ENCODE measurements at places on chromosomes 12 and 14.
A peak's percentile ranks its signal among the peaks of the same experiment; 100 is the strongest.

DNA sequence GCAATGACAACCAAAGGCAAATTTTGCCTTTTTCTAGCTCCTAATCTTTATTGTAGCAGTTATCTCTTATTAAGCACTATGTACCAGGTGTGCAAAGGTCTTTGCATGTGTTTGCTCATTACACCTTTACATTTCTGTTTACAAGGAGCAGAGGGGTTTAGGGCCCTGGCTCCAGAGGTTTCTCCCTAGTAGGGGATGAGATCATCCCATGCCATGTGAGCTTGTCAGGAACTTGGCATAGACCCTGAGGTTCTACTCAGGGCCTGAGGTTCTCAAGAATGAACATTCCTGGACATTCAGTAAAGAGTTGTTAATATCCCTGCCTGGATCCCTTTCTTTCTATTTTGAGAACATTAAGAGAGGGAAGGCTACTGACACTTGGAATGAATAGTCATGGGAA is 292.0 kb downstream of the RPAP3 start:
- peak; percentile 78 for DNase-seq

DNA sequence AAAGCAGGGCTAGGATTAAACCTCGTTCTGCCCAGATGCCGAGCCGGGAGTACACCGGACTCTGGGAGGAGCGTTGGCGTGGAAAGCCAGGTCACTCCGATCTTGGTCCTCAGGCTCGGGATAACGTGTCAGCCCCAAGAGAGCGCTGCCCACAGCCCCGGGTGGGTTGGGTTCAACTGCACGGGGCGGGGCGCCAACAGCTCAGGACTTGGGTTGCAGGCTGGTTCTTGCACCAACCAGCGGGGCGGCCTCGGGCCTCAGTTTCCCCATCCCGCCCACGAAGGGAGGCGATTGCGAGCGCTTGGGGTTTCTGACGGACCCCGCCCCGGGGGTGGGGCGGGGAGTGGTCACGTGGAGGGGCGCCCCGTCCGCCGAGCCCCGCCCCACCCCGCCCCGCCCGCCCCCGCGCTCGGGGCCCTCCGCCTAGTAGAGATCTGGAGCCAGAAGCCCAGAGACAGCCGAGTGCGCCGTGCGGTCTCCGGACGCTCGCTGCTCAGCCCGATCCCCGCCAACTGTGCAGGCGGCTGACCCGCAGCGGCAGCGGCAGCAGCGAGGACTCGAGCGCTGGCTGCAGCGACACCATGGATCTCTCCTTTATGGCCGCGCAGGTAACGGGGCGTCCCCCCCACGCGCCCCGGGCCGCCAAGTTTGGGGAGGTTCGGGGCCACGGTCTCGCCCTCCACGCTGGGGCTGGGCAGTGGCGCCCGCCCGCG is at the start of gene C14orf132:
Gene C14orf132, plus strand, starts transcription at position 443 of the 713 bp plus-strand sequence. Its CDS starts 139 bp downstream, at position 582.
- DNase-seq: peak; percentile 48

GRCh38 chr12:12821975-12822374 is 8.8 kb downstream of the DDX47 start:
- DNase-seq: no peak

- peak; percentile 54 for DNase-seq
These were observed 52.5 kb downstream of the DUSP16 start for GRCh38 chr12:12510141-12510540.

DNA sequence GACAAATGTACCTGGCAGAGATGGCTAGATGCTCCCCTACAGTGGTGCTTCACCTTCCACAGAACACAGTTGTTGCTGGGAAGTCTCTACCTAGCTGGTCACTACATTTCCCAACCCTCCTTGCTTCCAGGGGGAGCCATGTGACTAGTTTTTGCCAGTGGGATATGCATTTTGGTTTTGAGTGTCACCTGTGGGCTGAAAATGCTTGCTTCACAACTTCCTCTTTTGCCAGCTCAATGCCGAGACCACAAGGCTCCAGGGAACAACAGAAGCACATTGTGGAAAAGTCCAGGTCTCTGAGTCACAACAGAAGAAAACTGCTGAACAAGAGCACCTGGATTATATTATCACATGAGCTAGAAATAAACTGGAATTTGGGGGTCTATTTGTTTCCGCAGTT is 48.5 kb upstream of the ARHGAP5 start:
- peak; percentile 41 for DNase-seq

- no peak for DNase-seq
These were observed 37.8 kb downstream of the SLC6A15 start for GRCh38 chr12:84874825-84875139.

- no peak for DNase-seq
These were observed 108.4 kb upstream of the EGLN3 start for GRCh38 chr14:34059037-34059924.

- no peak for DNase-seq
These were observed 66.3 kb upstream of the TCL1B start for GRCh38 chr14:95619785-95620417.

GRCh38 chr14:97178781-97179180 is 381.6 kb downstream of the VRK1 start:
- DNase-seq: peak; percentile 55

DNA sequence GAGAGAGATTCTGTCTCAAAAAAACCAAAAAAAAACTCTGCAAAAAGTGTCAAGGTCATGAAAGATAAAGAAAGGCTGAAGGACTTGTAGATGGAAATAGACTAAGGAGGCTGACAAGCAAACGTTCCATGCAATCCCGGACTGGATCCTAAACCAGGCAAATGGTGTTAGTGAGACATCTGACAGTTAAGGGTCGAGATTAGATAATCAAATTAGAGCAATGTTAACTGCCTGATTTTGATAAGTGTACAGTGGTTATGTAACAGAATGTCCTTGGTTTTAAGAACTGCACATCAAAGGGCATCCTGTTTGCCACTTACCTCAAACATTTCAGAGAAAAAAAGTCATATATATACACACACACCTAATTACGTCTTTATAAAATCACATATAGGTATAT is 3.5 kb upstream of the RAN start:
- no peak for DNase-seq

DNA sequence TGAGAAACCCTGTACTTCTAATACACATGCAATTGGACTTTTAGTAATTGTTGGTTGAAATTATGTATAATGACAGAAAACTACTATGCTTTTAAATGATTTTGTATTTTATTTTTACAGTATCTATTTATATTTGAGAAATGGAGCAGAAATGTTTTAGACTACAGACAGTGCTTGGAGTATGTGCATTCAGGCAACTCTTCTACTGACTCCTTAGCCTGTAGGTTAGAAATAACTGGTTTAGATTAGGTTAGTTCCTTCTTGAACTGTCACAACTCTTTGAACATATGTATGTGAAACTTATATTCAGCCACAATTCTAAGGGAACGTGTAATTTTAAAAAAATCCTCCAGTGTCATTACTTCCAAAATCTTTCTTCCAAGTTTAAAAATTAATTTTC is 1.7 kb downstream of the FGFR1OP2 start:
- no peak for DNase-seq

- peak; percentile 29 for DNase-seq
These were observed 14.4 kb upstream of the TCP11L2 start for GRCh38 chr12:106288101-106288493.

DNA sequence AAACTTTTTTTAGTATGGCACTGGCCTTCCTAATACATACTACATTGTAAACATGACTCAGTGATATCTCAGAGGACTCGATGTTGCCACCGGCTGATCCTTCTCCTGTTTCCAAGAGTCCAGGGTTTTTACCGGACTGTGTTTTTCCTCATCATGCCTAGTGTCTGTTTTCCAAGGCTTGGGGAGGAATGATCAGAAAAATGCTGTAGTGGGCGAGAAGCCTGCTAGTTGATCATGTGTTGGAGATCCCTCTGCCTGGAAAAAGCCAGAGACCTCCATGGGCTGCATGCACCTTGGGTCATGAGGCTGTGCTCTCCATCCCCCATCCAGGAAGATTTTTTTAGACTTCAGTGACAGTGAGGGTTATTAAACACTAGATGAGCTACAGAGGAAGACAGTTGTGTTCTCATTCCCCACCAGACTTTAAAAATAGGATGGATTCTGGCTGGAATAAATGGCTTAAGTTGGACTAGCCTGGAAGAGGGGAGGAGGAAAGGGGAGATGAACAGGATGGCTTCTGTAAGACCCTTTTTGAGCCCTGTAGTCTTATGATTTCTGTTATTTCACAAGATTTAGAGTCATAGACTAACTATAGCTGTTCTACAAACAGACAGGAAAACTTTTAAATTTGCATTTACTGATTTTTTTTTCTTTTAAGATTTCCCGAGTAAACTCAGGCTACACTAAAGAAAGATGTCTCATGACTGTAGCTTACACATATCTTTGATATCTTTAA is 145.7 kb downstream of the SAMD4A start:
- DNase-seq: peak; percentile 49

DNA sequence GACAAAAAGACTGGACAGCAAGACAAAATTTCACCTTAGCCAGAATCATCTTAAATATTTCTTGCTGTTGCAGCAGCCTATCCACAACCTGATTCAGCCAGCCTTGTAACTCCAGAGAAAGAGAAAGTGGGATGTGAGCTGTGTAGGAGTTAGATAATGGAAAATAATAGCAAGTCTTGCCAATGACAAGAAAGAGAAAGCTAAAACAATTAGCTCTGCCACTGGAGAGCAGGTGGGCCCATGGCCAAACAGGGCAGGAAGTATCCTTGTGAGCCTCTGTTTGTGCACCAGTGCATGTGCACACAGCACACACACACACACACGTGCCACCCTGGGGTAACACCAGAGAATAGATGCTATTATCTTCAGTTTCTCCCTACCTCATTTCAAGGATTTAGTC is 106.0 kb upstream of the CCDC196 start:
- no peak for DNase-seq

DNA sequence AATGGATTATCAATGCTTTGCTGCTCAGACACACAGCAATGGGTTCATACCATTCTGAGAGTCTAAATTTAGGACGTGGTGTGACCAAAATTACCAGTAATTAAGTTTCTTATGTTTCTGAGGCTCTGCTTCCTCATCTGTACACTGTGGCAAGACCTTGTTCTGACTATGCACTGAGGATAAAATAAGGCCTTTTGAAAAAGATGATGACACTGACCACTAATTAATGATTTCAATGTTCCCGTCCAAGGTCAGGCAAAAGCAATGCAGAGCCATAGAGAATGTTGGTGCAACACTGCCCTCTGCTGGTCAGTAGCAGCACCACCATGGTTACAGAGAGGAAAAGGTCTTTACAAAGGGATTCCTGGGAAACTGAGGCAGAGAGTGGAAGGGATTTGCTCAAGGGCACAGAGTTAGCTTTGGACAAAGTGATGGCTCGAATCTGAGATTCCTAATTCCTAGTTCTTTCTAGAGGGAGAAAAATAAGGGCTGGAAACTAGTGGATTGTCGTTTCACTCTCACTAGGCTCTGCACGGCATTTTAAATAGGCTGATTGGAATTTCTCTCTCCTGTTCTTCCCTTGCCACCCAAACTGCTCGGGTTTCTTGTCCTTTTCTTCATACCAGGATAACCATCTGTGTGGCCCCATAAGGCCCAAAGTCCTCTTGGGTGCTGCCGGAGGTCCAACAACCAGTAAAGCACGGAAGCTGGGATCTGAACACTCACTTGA is 22.3 kb upstream of the P2RX7 start:
- DNase-seq: peak; percentile 78

- DNase-seq: no peak
These were observed 137.0 kb downstream of the ZFP36L1 start for GRCh38 chr14:68655911-68656316.

DNA sequence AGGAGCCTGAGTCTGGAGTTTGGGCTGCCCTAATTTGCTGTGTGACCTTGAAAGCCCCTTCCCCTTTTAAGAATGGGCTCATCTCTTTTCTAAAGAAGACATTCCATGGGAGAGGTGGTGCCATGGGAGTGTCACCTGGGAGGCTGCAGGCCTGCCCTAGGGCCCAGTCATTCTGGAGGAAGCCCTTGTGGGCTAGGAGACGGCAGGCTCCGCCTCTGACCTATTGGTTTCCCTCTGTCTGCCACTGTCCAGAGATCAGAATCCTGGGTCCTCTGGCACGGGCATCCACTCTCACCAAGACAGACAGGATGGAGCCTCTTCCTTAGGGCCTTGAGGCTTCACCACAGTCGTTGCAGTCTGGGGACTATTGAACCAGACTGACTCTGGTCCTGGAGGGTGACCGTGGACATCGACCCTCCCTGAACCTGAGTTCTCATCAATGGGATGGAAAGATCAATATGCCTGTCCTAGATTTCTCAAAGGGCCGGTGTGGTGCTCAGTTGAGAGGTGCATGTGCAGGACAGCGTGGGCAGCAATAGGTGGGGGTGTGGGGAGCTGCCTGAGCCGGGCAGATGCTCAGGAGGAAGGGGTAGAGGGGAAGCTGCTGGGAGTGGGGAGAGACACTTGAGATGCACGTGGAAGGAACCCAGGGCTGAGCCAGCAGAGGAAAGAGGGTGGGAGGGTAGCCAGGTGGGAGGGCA is 12.2 kb upstream of the CLMN start:
- no peak for DNase-seq

DNA sequence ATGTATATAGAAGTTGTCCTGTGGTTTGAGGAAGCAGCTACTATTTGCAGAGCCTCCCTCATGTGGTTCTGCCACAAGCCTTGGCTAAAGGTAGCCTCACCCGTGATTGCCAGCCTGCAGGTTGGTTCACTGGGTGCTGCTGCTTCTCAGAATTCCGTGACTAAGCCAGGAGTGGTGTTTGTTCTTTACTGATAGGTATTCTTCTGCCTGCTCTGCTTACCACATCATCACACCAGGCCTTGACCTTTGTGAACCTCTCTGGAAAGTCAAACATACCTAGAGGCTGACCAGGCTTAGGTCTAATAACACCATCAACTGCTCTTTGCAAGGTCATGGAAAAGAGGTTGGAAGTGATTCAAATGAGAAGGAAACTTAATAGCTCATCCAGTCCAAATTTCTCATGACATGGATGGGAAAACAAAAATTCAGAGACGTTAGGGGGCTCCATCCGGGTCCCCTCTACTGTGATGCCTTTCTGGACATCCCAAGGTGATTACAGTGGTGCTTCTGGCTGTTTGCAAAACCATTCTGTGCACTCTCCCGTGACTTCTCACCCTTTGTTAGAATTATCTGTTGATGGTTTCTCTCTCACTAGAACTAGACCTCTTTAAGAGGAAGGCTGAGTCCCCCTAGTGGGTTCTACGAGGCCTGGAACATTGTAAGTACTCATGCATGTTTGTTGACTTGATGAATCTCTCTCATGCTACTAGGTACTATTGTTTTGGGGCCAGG is 8.5 kb upstream of the SOCS2 start:
- peak; percentile 31 for DNase-seq

DNA sequence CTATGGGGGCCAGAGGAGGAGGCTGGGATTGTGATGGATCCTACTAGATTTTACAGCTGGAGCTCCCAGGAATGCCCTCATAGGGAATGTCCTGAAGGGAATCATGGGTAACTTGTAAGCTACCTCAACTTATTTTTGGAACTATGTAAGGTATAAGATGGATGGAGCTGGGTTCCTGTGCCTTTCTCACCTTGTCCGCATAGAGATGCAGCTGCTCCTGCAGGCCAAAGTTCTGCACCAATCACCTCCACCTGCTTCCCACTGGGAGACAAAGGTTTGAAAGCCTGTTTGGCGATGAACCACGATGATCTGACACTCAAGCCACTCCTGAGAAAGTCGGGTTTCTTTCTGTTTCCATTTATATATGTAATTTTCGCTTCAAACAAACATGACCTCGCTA is 648 bp upstream of the AKAP5 start:
- no peak for DNase-seq

- DNase-seq: no peak
These were observed 122.8 kb upstream of the NUDT4 start for GRCh38 chr12:93254911-93255310.

GRCh38 chr12:45303945-45304344 is 88.0 kb downstream of the ANO6 start:
- peak; percentile 74 for DNase-seq

Data from AG10803 (cell line).